ENCODE measurements at places on chromosomes 16 and 17.

DNA sequence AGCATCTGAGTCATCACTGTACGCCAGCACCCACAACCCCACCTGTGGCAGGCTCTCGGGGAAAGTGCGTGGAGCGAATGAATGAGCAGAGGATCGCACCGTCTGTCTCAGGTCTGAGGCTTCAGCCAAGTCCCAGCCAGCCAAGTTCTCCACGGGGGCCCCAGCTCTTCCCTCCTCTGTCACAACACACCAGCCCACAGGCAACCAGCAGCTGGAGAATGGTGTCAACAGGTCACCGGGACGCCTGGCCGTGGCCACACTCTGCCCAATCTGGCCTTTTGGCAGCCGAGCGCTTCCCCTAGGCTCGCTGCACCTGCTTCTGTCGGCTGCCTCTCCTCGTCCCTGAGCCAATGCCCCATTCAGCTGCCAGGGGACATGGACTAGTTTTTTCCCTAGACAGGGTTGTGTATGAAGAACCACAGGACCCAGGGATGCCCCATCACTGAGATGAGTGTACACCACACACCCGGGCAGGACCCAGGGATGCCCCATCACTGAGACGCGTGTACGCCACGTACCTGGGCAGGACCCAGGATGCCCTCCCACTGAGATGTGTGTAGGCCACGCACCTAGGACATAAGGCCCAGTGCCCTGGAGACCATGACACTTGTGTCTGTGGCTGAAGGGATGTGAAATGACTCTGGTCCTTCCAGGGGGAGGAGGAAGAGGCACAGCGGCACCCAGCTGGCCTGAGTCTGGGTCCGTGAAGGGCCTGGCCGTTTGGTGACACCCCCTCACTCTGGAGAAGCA, 52.8 kb downstream of the ABR start:
- DNase-seq, result no peak

DNA sequence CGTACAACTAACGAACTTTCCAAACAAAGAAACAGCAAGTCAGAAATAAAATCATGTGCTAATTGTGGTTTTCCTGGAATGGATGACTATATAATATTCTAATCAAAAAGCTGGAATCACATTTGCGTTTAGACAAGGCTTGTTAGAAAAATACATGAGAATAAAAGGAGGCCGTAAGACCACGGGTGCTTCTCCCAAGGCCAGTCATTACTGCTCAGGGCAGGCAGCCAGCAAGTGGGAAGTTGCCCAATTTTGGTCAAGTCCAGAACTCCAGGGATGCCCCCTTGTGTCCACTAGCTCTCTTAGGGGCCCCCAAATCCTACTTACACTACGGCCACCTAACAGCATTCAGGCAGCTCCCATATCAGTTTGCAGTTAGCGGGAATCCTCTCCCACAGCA, 25.9 kb upstream of the LYRM9 start:
- DNase-seq, result no peak

- DNase-seq, result no peak
These were observed 49.3 kb downstream of the SLC7A5 start for GRCh38 chr16:87819983-87820382.

- peak; percentile 85 for DNase-seq
These were observed 13.6 kb upstream of the EEF2K start for GRCh38 chr16:22192261-22193062.

GRCh38 chr17:48636177-48637018, 10.2 kb upstream of the HOXB9 start:
- DNase-seq, result peak; percentile 49

- DNase-seq, result no peak
These were observed 1.3 kb upstream of the HELZ start for GRCh38 chr17:67246403-67246652.

- DNase-seq, result no peak
These were observed 2057.1 kb downstream of the TP53TG3F start for GRCh38 chr16:35516551-35516950.

DNA sequence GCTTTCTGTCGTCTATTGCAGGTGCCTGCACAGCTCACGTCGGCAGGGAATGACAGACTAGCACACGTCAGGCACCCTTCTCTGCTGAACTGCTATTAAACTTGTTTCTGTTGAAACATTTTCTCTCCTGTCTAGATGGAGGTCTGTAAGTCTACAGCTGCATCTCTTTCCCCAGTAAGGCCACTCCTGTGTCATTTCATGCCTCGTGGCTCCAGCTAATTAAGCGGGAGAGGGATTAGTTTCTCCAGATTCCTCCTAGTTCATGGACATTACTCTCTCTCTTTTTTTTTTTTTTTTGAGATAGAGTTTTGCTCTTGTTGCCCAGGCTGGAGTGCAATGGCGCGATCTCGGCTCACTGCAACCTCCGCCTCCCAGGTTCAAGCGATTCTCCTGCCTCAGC, 54.5 kb downstream of the FOXK2 start:
- DNase-seq, result no peak

DNA sequence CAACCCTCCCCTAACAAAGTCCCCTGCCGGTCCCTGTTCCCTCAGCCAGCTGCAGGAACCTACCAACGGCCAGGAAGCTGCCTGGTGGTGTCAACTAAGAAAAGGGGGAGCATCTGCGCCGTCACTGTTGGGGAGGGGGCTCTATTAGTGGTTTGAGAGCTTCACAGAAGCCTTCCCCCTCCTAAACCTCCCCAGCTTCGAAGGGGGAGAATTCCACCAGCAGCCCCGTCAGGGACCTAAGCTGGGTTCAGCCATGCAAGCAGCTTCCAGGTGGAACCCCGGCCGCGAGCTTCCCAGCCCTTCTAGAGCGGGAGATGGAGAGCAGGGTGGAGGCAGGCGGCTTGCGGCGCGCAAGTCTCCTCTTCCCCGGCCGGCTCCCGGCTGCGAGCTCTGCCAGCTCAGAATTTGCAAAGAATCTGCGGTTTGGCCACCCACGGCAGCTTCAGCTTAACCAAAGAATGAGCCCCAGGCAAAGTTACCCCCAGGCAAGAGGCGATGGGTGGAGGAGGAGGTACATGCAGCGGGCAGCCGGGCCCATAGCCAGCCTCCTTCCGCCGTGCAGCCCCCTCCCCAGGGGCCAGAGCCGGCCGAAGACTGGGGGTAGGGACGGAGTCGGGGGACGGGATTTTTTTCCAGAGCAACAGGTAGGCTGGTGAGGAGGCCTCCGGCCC, 33.7 kb downstream of the DDX19A start:
- DNase-seq, result peak; percentile 46

- no peak for DNase-seq
These were observed 195.4 kb downstream of the KATNIP start for GRCh38 chr16:27745348-27745747.

DNA sequence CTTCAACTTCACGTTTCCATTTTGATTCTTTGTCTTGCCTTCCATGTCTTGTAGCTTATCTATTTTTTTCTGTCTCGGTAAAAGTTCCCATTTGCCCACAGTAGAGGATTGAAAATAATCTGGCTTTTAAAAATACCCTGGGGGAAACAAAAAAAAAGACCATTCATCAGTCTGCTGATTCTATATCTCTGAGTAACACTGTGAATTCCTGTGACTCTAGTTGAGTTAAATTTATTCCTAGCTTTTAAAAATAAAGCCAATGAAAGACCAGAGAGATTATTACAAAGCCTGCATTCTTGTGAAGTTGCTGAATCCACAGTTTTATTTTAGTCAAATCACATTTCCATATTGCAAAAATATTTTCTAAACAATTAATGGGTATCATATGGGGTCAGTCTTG, 532.3 kb downstream of the CDH13 start:
- DNase-seq, result no peak

DNA sequence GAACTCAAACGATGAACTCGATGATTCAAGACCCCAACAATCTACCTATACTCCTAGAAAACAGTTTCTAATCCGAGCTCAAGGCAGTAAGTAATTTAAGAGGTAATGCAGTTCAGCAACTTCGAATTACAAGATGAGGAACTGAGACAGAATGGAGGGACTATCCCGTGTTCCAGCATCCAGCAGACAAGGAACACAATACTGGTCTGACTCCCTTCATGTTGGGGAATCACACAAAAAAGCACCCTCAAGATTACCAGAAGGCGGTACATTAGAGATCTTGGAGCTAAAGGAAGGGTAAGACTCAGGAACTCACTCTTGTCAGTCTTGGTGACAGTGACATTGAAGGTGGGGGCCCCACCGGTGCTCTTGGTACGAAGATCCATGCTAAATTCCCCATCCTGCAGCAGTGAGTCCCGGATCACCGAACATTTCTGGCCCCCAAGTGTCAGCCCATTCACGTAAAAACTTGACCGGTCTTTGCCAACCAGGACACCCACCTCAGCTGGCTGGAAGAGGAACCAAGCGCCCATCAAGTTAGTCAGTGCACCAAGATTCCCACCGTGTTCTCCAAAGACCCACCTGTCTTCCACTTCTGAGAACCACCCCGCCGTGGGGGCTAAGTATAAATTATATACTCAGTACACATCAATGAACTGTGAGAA, 1.9 kb downstream of the PFN1 start:
- no peak for DNase-seq

DNA sequence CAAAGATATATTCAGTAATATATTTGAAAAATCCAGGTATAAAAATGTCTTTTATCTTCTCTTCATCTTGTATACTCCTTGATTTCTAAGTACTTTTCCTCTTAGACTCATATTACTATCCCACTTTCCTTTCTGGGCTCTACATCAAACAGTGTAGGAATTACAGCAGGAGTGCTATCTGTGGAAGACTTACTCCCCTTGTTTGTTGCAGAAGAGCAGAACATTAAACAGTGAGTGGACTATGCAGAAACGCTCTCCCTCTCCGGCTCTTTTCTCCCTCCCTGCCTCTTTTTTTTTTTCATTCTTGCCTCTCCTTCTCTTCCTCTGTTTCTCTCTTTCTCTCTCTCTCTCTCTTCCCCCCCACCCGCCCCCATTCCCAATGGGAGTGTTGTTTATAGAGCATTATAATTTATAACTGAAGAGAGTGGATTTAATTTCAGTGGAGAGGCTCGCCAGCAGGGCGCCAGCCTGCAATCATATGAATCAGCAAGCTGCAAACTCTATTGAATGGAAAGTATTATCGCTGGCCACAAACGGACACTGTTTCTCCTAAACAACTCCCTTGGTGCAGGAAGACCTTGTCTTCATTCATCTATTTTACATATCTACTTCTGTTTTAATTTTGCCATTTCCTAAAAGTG, 242.3 kb upstream of the TBX2 start:
- DNase-seq, result no peak

All from T-cell (primary cell).